ENCODE measurements at places on chromosomes 3 and 15.
A peak's percentile ranks its signal among the peaks of the same experiment; 100 is the strongest.

DNA sequence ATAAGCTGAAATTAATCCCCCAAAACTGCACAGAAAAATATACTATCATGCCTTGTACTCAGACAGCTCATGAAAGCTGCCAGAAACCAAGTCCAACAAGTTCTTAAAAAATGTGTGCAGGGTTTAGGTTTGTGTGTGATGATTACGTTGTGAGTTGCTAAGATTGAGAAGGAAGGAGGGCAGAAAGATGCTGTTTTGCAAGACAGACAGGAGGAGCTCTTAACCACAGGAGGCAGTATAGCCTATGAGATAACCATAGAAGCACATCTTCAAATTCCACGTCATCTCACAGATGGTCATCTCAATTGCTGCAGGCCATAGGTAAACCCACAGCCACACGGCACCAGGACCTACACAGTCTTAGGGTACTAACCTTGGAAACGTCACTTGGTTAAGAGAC is 191.9 kb downstream of the STT3B start:
- no peak for DNase-seq

GRCh38 chr3:42061713-42062380 is 29.3 kb upstream of the TRAK1 start:
- DNase-seq = no peak

DNA sequence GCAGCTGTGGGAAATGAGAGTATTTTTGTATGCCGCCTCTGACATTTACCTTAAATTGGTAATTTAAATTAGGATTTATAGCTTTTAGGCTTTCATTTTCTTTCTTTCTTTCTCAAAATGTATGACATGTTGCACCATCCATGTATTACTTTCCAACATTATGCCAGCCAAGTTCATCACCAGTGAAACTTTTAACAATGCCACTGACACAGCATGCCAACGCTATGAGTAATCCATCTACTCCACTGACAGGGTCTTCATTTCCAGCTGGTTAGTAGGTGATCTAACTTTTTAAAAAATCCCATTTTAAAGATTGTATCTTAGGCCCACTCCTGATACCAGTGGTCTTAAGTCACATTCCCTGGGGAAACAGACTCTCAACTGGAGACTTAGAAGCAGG is 21.8 kb upstream of the CLDN16 start:
- DNase-seq = no peak

- no peak for DNase-seq
Measured at GRCh38 chr3:71186801-71187200, 396.7 kb downstream of the FOXP1 start.

GRCh38 chr15:62549345-62549970 is 384.4 kb upstream of the C2CD4B start:
- no peak for DNase-seq

DNA sequence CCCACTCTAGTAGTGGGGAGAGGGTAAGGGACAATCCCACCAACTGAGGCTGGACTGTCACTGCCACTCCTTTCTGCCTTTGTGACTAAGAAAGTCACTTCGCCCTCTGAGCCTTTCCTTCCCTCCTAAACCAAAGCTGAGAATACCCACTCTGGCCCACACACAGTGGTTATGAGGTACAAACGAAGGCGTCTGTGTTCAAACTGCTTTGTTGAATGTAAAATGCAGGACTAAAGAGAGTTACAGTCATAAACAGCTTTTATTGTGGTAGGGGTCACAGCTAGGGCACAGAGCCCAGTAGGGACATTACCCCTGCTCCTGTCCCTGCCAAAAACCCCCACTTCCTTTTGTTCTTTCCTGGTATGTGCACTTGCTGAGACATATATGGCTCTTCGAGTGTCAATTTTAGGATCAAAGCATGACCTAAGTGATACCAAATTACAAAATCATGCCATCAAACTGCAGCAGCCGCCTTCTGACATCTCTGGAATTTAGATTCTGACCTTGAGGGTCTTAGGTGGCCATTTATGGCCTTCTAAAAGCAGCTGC is 45.1 kb downstream of the CTDSPL start:
- DNase-seq = no peak

GRCh38 chr15:80920271-80920699 is 69.3 kb downstream of the MESD start:
- DNase-seq = no peak

DNA sequence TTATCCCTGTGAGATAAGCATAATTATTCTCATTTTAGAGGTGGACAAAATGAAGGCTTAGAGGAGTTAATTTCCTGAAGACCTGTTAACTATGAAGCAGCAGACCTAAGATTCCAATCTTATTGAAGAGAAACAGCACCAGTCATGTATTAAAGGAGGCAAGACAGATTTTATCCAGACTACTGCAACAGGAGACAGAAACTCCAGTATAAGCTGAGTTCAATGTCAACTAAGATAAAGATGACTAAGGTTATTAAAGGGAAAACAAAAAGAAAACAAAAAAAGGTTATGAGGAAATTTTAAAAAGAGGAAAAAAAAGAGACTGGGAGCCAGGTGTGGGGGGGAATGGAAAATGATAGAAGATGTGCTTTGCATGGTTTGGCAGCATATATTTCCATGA is 707.7 kb upstream of the NR2F2 start:
- DNase-seq = no peak

GRCh38 chr15:26634319-26634718 is 138.5 kb downstream of the GABRB3 start:
- DNase-seq = no peak

GRCh38 chr3:148878095-148878494 is 13.0 kb downstream of the CPA3 start:
- no peak for DNase-seq

GRCh38 chr3:165078293-165078692 is at the start of gene SI:
SI (minus strand) TSS chr3:165078496; CDS start chr3:165076012, 2,484 bp downstream.
- DNase-seq = no peak

DNA sequence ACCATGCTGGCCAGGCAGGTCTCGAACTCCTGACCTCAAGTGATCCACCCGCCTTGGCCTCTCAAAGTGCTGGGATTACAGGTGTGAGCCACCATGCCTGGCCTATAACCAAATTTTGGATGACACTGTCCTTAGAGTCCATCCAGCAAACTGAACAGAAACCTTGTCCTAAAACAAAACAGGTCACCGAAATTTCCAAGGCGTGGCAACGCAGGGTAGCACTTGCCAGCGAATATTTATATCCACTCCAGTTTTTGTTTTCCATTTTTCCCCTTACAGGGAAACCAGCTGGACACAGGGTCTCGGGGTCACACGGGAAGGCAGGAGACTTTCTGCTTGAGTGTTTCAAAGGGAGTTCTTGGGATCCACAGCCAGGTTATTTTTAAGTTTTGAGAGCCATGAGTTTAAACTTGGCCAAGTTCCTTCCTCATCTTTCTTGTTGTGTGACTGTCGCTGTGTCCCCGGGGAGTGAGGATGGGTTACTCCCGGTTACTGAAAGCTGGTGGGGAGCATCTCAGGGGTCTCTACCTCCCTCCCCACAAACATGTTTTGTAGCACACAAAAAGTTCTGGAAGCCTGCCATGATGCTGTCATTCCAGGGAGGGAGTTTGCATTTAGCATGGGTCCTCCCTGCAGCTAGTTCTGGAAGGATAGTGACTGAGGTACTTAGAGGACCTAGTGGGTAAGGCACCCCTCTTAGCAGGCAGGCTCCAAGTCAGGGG is 12.6 kb downstream of the LIMD1 start:
- no peak for DNase-seq

DNA sequence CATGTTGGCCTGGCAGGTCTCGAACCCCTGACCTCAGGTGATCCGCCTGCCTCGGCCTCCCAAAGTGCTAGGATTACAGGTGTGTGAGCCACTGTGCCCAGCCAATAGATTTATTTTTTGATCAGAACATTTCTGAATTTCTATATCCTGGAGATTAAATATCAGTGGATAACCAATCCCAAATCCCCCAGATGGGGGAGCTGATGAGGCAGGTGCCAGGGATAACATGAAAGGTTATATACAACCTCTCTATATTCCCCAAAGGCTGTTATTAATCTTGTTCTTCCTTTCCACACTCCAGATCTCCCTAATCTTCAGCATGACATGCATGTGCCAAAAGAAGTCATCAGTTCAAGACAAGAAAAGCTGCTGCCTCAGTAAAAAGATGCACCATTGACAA is 112.3 kb downstream of the WDR76 start:
- no peak for DNase-seq

GRCh38 chr3:51670823-51671733 is at the start of gene TEX264:
TEX264 (plus strand) TSS chr3:51671252; CDS start chr3:51674305, 3,053 bp downstream.
- peak; percentile 74 for DNase-seq

GRCh38 chr3:185460719-185461350 is 38.0 kb downstream of the TMEM41A start:
- no peak for DNase-seq

- DNase-seq = peak; percentile 35
Measured at GRCh38 chr15:58043192-58043903, 22.2 kb downstream of the ALDH1A2 start.

- DNase-seq = no peak
Measured at GRCh38 chr15:86915811-86916331, 836.2 kb downstream of the AGBL1 start.

DNA sequence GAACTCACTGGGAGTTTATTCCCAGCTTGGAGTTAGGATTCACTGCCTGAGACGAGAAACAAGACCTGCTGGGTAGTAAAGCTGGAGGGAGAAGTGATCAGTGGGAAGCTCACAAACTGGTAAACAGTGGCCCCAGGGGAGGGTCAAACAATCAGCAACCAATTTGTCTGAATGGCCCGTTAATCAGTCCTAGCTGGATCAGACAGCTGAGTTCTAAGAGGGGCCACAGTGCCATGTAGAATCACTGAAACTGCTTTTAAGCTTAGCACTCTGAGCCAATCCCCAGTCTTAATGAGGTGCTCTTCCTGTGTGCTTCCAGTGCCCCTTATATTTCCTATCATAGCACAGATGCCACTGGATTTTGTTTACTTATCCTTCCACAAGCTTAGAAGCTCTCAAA is 591.7 kb downstream of the RSL24D1 start:
- no peak for DNase-seq

GRCh38 chr3:112298781-112299180 is 4.8 kb upstream of the SLC9C1 start:
- DNase-seq = no peak

GRCh38 chr3:184741798-184742675 is 30.2 kb upstream of the MAGEF1 start:
- DNase-seq = no peak

DNA sequence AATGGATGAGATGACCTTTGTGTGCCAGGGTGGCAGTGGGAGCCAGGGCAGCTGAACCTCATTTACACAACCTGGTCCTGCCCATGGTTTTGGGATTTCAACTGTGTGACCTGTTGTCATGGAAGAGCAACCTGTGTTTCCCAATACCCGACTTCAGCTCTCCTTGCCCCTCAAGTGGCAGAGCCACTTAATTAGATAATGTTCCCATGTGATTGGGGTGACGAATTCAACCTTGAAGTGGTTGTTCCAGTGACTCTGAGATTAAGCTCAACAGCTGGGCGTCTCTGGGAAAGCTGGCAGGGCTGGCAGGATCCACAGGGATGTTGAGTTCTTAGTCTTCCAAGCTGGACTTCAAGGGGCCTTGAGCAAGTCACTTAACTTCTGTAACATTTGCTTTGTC is 71.0 kb downstream of the THSD4 start:
- DNase-seq = no peak

GRCh38 chr15:93070551-93071296 is 18.3 kb downstream of the RGMA start:
- no peak for DNase-seq

DNA sequence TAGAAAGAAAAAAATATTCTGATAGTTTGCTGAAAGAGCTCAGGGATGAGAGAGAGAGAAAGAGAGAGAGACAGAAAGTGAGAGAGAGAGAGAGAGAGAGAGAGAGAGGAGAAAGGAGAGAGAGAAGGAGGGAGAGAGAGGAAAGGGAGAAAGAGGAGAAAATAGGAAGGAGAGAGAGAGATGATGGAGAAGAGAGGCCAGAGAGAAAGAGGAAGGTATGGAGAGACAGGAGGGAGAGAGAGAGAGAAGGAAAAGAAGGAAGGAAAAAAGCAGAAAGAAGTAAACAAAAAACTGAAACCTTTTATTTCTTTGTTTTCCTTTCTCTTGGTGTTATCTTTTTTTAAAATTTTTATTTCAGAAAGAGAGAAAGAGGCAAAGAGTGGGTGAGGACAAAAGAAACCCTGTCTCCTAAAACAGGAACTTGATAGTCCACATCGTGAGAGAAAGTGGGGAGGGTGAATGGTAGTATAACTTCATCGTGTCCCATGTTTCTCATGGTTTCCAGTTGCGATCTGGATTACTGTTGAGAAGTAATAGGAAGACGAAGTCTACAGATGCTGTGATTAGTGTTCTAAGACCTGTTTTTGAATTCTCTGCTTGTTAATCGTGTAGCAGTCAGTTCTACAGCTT is 279.7 kb downstream of the LPP start:
- DNase-seq = no peak

- no peak for DNase-seq
Measured at GRCh38 chr15:85361323-85361722, 19.1 kb upstream of the AKAP13 start.

DNA sequence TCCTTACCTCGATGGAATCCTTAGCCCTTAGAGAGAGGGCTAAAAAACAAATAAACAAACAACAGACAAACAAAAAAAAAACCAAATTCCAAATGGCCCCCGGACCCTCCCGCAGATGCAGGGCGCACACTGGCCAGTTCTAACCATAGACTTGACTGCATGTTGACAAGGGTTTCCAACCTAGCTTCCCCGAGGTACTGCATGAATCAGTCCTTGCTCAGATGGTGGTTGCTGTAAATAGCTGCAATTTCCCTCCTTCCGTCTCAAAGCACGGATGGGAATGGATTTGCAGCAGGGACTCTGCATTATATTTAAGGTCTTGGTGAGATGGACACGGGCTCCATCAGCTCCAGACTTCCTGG is 162.8 kb downstream of the CD47 start:
- no peak for DNase-seq

- DNase-seq = no peak
Measured at GRCh38 chr15:33963831-33964664, 4.2 kb upstream of the CHRM5 start.

DNA sequence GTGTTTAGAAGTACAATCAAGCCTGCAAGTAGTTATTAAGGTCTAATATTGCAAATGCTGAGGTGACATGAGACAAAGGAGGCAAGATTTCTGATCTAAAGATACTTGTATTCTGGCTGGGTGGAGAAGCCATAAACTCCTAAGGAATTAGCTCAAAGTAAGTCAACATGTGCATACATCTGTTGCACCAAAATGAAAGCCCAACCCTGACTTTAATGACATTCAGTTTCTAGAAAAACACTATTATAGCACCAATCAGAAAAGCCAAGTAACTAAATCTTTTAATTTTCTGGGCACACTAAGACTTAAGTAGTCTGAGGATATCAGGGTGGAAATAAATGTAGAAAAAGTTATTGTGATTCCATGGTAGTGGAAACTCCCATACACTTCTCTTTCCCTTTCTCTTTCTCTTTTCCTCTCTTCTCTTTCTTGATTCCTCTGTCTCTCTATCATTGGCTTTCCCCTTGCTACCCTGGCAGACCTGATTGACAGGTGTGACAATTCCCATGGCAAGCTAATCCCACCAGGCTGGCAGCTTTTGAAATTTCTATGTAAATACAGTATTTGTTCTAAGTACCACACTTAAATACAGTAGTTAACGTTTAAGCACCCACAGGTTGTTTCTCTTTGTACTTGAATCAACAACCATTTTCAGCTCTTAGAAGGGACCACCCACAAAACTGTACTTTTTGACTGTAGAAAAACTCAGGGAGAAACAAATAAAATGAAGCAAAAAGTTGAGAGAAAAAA is 528.4 kb upstream of the SEMA6D start:
- DNase-seq = no peak

GRCh38 chr3:100518983-100519382 is 26.6 kb downstream of the TMEM45A start:
- no peak for DNase-seq

GRCh38 chr3:122415104-122415744 is 638 bp downstream of the WDR5B start:
- no peak for DNase-seq

GRCh38 chr3:146832857-146833458 is 227.8 kb upstream of the PLSCR5 start:
- no peak for DNase-seq

Data from omental fat pad (tissue), 4 donors.